Activated T-cell treated with anti-CD3 and anti-CD28 coated beads, Interleukin-2, amount 50 U/mL, for 72 hours (primary cell): ENCODE measurements at places on chromosomes 2 and 18. TPM values are rescaled to one million over a fixed set of nuclear protein-coding genes. Genes with fewer than 3 reads are reported as not detected.

DNA sequence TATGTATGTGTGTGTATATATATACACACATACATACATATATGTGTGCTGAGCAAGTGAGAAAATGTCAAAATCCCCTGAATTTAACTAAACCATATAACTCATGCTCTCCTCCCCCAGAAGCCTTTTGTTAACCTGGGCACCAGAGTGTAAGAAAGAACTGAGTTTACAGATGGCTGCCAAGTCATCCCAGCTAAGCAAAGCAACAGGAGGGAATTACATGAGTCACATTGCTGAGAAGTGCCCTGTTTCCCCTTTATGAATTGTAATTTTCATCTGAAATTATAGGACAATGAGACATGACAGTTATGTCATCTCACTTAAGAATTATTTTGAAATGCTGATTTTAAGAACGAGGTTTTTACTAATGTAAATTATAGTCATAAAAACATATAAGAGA lies 29.9 kb downstream of the SCN7A start:
- no peak for DNase-seq

The ANO7 gene
- total RNA-seq: 0.90 TPM

- DNase-seq: no peak
Observed at GRCh38 chr2:239425631-239426030, 24.8 kb upstream of the HDAC4 start.

The GAL3ST2 gene
- total RNA-seq: 0.53 TPM

The SERPINB11 gene
- total RNA-seq: not detected

GRCh38 chr2:112251271-112251670 lies 3.6 kb downstream of the ZC3H8 start:
- DNase-seq: no peak

The ADRA2B gene
- 1.7 TPM for total RNA-seq

- no peak for DNase-seq
Observed at GRCh38 chr2:9809064-9809356, 34.3 kb upstream of the TAF1B start.
